ENCODE measurements at places on chromosomes 4 and X.

DNA sequence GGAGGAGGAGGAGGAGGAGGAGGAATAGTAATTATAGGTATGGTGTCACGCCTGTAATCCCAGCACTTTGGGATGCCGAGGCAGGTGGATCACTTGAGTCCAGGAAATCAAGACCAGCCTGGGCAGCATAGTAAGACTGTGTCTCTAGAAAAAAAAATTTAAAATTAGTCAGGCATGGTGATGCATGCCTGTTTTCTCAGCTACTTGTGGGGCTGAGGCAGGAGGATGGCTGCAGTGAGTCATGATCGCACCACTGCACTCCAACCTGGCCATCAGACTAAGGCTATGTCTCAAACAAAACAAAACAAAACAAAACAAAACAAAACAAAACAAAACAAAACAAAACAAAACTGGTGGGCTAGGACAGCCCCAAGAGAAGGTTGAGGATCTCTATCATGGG, 3.0 kb downstream of the STARD8 start:
- DNase-seq, result no peak

DNA sequence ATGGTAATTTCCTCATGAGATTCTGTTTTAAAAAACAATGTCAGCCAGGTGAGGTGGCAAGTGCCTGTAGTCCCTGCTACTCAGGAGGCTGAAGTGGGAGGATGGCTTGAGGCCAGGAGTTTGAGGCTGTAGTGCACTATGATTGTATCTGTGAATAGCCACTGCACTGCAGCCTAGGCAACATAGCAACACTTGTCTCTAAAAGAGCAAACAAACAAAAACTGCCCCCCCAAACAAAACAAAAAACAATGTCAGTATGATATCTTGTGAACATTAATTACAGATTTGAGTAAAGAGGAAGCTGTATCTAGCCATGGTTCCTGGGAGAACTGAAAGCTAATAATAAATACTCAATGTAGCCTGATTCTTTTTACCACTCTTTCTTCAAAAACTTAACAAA, 6.8 kb upstream of the MSL3 start:
- DNase-seq, result no peak

DNA sequence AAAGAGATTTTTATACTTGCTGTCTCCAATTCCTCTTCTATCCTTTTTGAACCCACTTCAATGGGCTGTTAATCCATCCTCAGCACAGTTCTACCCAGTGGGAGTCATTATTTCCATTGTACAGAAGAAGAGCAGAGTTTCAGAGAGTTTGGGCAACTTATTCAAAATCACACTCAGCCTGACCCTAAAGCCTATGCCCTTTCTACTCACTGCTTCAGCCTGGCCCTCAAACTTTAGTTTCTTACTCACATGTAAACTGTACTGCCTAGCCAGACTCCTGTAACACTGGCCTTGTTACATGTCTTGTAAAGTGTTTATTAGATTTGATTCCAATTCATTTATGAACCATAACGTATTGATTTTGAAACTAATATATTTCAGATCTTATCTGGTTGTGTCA, 25.1 kb upstream of the USO1 start:
- DNase-seq, result no peak

DNA sequence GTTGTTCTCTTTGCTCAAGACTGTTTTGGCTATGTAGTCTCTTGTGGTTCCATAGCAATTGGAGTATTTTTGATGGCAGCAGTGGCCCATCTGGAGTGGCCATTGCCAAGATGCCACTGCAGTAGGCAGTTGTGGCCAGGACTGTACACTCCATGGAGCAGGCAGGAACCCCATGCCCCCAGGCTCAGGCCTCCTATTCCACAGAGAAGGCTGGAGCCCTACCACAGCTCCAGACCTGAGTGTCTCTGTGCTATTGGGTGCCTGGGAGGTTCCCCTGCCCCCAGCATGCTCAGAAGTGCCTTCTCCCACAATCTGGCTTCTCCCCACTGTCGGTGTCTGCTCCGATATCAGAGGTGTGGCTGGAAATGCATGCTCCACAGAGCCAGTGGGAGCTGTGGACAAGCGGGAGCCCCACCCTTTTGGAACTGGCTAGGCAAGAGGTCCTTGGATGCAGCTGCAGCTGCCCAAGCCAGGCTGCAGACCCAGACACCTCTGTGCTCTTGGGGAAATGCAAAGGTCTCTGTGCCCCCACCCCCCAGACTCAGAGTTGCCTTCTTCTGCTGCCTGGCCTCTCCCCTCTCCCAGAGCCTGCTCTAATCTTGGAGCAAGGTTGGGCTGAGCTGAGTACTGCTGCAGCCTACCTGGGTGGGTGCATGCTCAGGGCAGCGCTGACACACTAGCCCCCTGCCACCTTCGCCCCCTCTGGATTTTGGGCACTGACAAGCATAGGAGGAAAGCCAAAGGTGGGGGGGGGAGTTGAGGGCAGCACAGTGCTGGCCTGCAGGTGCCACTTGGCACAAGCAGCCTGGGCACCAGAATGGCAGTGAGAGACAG, 46.6 kb upstream of the UBE2NL start:
- DNase-seq, result no peak

DNA sequence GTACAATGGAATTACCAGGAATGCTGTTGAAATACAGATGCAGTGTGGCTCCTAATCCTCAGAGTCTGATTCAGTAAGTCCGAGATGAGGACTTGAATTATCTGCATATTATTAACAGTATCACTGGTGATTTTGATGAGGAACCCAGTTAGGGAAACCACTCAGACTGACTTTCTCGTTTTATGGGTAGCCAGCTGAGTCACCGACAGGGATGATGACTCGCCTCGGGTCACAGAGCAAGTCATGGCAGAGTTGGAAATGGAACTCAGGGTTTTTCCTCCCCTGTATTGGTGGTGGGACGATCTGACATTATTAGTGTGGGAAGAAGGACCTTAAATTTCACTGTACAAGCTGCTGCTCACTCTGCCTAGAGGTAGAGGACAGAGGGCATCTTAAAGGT, 51.3 kb downstream of the RTL9 start:
- DNase-seq, result no peak

DNA sequence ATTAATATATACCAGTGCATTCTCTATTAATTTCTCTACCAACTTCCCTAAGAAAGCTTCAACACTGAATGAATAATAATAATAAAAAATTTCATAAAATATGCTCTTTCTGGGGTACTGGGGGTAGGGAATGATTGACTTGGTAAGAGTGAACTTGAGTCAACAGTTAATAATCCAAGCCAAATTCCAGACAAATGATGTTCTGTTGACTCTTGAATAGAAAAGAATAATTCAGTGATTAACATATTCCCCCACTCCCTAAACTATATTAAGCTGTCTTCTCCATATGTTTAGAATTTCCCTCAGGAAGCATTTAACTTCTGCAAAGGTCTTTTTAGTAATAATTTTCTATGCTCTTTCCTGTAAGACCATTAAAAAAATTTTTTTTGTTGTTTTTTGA, 12.3 kb downstream of the PGRMC2 start:
- DNase-seq, result no peak

- no peak for DNase-seq
These were observed 1712.5 kb downstream of the C4orf33 start for GRCh38 chr4:130808492-130808891.

DNA sequence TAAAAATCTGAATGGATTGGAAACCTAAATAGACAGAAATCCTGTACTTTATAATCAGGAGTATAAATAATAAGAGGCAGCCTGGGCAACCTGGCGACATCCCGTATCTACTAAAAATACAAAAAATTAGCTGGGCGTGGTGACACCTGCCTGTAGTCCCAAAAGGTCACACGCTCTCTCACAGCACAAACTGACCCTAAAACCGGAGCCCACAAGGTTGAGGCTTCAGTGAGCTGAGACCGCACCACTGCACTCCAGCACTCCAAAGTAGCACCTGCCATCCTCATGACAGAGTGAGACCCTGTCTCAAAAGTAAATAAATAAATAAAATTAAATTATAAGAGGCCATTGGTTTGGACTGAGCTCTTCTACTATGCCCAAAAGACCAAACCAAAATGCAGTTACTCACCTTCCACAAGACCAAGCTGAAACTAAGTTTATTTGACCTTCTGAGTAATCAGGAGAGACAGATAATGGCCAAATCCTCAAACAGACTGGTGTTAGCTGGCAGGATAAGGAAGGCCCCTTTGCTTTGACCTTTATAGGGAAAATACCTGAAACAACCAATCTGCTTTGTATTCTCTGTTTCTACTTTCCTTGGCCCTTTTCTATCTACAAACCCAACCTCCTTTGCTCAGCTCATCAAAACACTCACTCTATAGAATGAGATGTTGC, 3.2 kb upstream of the GRSF1 start:
- DNase-seq, result no peak

DNA sequence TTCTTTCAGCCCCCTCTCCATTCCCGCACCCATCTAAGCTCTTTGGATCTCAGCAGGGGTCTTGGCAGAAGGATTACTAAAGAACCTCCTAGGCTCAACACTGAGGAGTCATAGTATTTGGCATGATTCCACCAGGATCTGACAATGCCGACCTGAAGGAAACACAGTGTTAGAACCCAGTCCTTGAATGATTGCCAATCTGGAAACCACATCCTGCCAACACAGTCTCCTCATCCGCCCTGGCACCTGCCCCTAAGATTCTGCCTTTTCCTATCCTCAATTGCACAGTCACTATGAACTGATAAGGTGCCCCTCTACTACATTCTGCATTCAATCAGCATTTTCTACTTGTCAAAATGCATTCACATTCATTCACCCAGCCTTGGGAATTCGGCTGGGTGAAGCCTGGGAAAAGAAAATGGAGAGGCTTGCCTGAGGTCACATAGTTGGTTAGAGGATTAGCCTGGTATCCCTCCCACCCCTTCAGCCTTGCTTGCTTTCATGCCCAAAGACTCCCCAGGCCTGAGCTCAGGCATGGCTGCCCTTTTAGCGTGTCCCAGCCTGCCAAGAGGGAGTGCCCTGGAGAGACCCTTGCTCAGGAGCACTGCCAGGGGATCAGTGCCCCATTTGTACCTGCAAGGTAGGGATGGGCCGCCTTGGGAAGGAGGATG, 2.2 kb upstream of the CLDN2 start:
- no peak for DNase-seq

- DNase-seq, result no peak
These were observed 5.9 kb upstream of the PITX2 start for GRCh38 chr4:110628663-110629213.

- no peak for DNase-seq
These were observed 8.4 kb upstream of the FHL1 start for GRCh38 chrX:136138939-136139338.

- no peak for DNase-seq
These were observed 85.4 kb upstream of the RAPGEF2 start for GRCh38 chr4:159017323-159018026.

GRCh38 chr4:143341186-143341755, 4.6 kb downstream of the GAB1 start:
- DNase-seq, result no peak

- no peak for DNase-seq
These were observed 136.6 kb downstream of the PDGFRA start for GRCh38 chr4:54365691-54366090.

- DNase-seq, result no peak
These were observed 46.4 kb downstream of the ASMT start for GRCh38 chrX:1661048-1661921.

GRCh38 chr4:101660607-101661006, 129.9 kb upstream of the BANK1 start:
- DNase-seq, result no peak

DNA sequence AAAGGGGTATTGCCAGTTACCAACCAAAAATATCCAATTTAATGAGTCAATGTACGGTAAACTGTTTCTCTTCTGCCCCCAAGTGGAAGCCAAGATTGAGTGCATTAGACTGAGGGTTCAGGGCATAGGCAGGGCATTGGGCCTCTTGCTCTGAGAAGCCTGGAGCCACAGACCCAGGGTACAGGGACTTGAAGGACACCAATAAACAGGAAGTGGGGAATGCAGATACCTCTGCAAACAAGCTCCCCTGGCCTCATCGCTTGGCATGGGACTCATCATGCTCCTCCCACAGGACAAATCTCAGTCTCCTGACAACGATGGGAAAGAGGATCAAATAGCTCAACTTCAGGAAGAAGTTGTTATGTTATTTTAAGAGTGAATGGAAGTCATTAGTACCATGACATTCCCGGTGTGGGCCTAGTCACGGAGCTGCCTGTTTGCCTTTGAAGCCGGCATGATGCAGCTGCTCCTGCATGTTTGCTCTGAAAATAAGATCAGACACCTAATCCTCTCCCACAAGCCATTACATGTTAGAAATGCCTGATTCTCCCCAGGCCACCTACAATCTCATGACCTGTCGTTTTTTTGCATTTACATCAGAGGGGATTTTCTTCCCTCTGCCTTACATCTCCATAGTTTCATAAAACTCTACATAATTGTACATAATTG, 224.2 kb downstream of the RCHY1 start:
- no peak for DNase-seq

DNA sequence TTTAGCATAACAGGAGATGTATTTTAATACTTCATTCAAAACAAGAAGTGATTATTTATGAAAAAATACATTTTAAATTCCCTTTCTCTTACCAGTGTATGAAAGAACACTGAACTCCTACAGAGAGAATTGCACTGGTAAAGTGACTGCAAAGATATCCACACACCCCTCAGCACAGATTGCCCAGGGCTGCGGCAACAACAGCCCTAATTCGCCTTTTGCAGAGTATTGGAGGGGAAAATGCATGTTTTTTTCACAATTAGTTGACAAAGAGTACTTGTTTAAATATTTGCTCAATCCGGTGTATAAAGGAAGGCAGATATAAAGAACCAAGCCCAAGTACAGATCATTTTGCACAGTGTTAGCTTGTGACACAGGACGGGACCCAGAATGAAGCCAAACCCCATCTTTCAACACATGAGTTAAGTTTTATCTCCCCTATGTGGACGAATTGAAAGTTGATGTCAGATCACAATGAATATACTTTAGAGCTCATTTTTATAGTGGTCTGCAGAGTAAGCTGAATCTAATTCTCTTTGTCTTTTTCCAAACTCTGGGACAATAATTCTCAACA, 551.4 kb upstream of the IGFBP7 start:
- DNase-seq, result no peak

GRCh38 chrX:111375747-111376146, 36.2 kb downstream of the DCX start:
- DNase-seq, result no peak

- DNase-seq, result no peak
These were observed 691 bp downstream of the SCARB2 start for GRCh38 chr4:76212851-76213414.

- no peak for DNase-seq
These were observed 58.5 kb upstream of the ARSJ start for GRCh38 chr4:114037988-114038387.

DNA sequence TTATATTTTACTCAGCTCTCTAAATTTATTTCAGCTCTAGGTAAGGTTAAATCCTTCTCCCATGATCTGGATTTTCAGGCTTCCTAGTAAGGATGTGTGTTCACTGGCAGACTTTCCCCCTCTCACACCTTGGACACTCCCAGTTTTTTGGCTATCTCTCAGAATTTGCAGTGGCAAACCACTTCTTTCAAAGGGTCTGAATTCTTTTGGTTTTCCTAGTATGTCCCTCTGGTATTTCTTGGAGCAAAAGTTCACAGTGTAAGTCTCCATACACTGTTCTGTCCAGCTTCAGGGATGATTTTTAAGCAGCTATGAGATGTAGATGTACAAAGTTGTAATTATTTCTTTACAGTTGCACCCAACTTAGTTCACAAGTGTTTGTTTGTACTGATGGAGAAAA, 653.8 kb upstream of the GALNT7 start:
- no peak for DNase-seq
